ENCODE measurements at places on chromosomes 6 and 20.

DNA sequence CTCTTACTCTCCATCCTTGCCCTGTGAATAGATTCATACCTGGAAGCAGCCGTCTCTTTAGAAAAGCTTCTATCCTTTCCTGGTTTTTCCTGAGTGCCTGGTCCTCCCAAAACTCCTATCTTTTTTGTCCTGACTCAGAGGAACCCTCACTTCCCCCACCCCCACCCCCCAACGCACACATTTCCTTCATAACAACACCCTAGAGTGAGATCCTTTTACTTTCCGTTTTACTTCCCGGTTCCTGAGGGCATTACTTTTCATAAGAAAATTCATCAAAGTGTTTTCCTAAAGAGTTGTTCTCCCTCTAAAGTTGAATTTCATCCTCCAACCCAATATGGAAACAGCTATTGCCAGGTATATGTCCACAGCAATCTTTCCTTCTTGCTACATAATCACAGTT, 327.0 kb downstream of the NRN1 start:
- no peaks in the 10 kb centered on the region for H3K36me3 ChIP-seq
- no peak overlapping the region for H3K4me3 ChIP-seq
- H3K27ac ChIP-seq: no peak overlapping the region
- peaks cover 15% of the 10 kb centered on the region for H3K4me1 ChIP-seq
- H3K27me3 ChIP-seq: no peaks in the 10 kb centered on the region

- H3K4me3 ChIP-seq: no peak overlapping the region
- peaks cover 8% of the 10 kb centered on the region for H3K36me3 ChIP-seq
- no peak overlapping the region for H3K27ac ChIP-seq
- H3K4me1 ChIP-seq: no peaks in the 10 kb centered on the region
- H3K27me3 ChIP-seq: no peaks in the 10 kb centered on the region
Measured at GRCh38 chr20:15976047-15976736, 597.1 kb downstream of the KIF16B start.

GRCh38 chr20:51024761-51025160, 1.9 kb upstream of the KCNG1 start:
- peaks cover 20% of the 10 kb centered on the region for H3K4me1 ChIP-seq
- H3K27ac ChIP-seq: no peak overlapping the region
- no peak for DNase-seq
- peaks cover 43% of the 10 kb centered on the region for H3K27me3 ChIP-seq
- H3K36me3 ChIP-seq: peaks cover 13% of the 10 kb centered on the region
- peak overlapping the region; percentile 86 for H3K4me3 ChIP-seq

- peak overlapping the region; percentile 72 for H3K27ac ChIP-seq
- DNase-seq: no peak
- H3K4me3 ChIP-seq: peak overlapping the region; percentile 11
- no peaks in the 10 kb centered on the region for H3K27me3 ChIP-seq
- peaks cover 4% of the 10 kb centered on the region for H3K36me3 ChIP-seq
- peaks cover 6% of the 10 kb centered on the region for H3K4me1 ChIP-seq
Measured at GRCh38 chr20:63434599-63435378, 37.7 kb downstream of the KCNQ2 start.

DNA sequence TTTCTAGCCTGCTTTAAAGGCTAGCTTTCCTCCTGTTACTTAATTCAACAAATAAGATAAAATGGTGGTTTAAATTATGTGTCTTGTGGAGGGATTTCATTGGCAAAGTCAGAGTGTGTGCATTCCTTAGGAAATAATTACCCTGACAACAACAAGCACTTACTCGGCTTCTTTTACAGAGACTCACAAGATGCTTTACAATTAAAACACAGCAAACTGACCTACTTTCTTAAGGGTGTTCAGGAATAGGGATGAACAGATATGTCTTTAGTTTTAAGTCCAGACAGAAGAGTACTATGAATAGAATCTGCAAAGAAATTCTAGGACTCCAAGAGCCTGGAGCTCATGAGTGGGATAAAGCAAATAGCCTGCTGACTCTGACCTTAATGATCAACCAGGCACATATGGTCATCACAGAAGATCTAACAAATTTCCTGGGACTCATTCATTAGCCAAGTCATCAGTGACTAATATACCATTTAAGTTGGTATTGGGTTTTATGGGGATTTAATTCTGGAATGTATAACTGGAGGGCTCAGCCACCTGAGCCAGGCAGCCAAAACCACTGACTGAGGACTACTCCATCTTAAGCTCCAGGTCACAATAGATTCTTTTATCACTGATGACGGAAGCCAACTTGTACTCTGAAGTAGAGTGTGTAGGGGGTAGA, 161.8 kb upstream of the RIMS1 start:
- H3K4me1 ChIP-seq: peaks cover 11% of the 10 kb centered on the region
- H3K27ac ChIP-seq: no peak overlapping the region
- no peaks in the 10 kb centered on the region for H3K27me3 ChIP-seq
- no peaks in the 10 kb centered on the region for H3K36me3 ChIP-seq
- H3K4me3 ChIP-seq: no peak overlapping the region

- no peaks in the 10 kb centered on the region for H3K36me3 ChIP-seq
- no peak for DNase-seq
- no peak overlapping the region for H3K4me3 ChIP-seq
- H3K27me3 ChIP-seq: no peaks in the 10 kb centered on the region
Measured at GRCh38 chr6:137581019-137581707, 87.0 kb upstream of the OLIG3 start.

GRCh38 chr20:41308290-41308711, 9.2 kb downstream of the ZHX3 start:
- no peak overlapping the region for H3K27ac ChIP-seq
- no peaks in the 10 kb centered on the region for H3K27me3 ChIP-seq
- no peak overlapping the region for H3K4me3 ChIP-seq
- DNase-seq: no peak
- no peaks in the 10 kb centered on the region for H3K36me3 ChIP-seq
- peaks cover 9% of the 10 kb centered on the region for H3K4me1 ChIP-seq

DNA sequence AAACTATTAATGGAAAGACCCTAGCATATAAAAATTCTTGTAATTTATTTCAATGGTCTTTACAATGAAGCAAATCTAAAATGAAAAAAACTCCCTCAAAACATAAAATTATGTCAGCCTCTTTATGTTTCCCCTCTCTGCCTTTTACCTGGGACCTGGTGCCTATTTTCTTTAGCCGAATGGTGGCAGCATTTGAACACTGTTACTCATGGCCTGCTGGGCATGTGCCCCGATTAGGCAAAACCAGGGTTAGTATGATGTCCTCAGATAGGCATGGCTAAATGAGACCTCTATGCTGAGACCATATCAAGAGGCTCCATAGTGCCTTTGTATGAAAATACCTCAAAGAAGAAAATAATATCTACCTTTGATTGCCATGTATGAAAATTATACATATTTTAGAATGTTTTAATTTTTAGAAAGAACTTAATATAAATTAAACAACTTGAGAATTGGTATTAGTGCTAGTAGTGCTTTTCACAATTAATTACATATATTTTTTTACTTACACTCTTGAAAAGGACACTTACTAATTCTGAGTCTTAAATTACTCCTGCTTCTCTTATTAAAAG, 22.5 kb upstream of the C6orf58 start:
- H3K27ac ChIP-seq: no peak overlapping the region
- DNase-seq: no peak
- no peaks in the 10 kb centered on the region for H3K4me1 ChIP-seq

GRCh38 chr6:135018052-135018451, 36.6 kb downstream of the HBS1L start:
- no peak for DNase-seq
- H3K27me3 ChIP-seq: no peaks in the 10 kb centered on the region
- H3K4me3 ChIP-seq: no peak overlapping the region
- no peaks in the 10 kb centered on the region for H3K4me1 ChIP-seq

Data from type B pancreatic cell (in vitro differentiated cells).